Left kidney (tissue), 8 donors: ENCODE measurements at places on chromosomes 3 and 15. TPM values are rescaled to one million over a fixed set of nuclear protein-coding genes. Genes with fewer than 3 reads are reported as not detected.

ZNF385D gene
- polyA plus RNA-seq = 17.4 TPM

AGBL1 gene
- polyA plus RNA-seq = 0.18 TPM

FAM107A gene
- polyA plus RNA-seq = 4.2 TPM

GASK1A gene
- polyA plus RNA-seq = 6.1 TPM

CHRNA7 gene
- 37.3 TPM for polyA plus RNA-seq

CTXN2 gene
- polyA plus RNA-seq = 0.12 TPM

LIPC gene
- polyA plus RNA-seq = 15.6 TPM

CIP2A gene
- 28.5 TPM for polyA plus RNA-seq

SAXO2 gene
- 8.0 TPM for polyA plus RNA-seq
